ENCODE measurements at places on chromosomes 12 and 14.

- peaks cover 5% of the 10 kb centered on the region for H3K4me1 ChIP-seq
- H3K27me3 ChIP-seq = no peaks in the 10 kb centered on the region
- no peaks in the 10 kb centered on the region for H3K36me3 ChIP-seq
- DNase-seq = peak; percentile 57
- H3K27ac ChIP-seq = no peak overlapping the region
Observed at GRCh38 chr12:108858311-108859074, 1.1 kb upstream of the SSH1 start.

- H3K27ac ChIP-seq = no peak overlapping the region
- DNase-seq = no peak
- no peak overlapping the region for H3K4me3 ChIP-seq
- no peaks in the 10 kb centered on the region for H3K36me3 ChIP-seq
- H3K4me1 ChIP-seq = no peaks in the 10 kb centered on the region
Observed at GRCh38 chr12:49364989-49365388, 2.3 kb upstream of the SPATS2 start.

GRCh38 chr12:83690465-83690864 lies 1003.8 kb downstream of the TMTC2 start:
- H3K27me3 ChIP-seq = no peaks in the 10 kb centered on the region
- H3K36me3 ChIP-seq = no peaks in the 10 kb centered on the region
- H3K4me1 ChIP-seq = no peaks in the 10 kb centered on the region

DNA sequence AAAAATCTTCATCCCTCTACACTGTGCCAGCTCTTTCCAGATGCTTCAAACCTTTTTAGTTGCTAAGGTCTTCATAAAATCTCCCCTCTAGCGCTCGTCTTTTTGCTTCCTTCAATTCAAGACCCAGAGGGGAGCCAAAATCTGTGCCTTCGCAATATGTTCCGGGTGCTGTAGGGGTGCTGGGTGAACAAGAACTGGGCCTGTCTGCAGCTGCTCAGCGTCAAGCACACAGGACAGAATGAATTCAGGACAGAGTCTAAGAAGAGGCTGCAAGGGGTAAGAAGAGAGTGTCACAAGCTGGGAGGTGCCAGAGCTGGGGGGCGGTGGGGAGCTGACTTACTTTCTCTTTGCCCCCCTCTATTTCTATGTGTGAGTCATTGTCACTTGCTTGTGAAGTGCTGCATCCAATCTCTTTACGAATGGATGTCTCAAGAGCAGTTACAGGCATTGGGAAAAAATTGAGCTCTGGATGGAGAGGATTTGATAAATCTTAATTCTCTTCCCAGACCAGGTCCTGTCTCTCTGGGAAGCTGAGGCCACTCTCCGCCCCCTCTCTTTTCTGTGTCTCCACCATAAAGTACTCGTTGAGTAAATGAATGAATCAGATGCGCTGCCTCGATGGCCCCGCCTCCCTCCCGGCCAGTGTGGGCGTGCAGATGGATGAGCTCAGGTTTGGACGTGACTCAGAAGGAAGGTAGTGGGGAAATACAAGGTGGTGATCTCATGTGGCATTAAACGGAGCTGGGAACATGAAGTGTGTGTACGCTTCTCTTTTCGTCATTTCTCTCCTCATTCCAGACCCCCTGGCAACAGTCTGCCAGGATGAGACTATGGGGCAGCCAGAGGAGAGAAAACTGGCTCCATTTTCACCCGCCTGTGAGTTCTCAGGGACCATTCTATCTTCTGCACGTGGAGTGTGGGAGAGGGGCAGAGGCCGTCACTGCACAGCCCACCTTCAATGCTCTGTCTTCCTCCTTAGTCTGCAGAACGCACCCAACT lies 91.3 kb downstream of the TSPAN9 start:
- no peak overlapping the region for H3K4me3 ChIP-seq
- H3K36me3 ChIP-seq = no peaks in the 10 kb centered on the region
- H3K27ac ChIP-seq = no peak overlapping the region
- peak; percentile 76 for DNase-seq
- H3K4me1 ChIP-seq = peaks cover 24% of the 10 kb centered on the region

GRCh38 chr14:29503903-29504302 lies 423.7 kb downstream of the PRKD1 start:
- no peaks in the 10 kb centered on the region for H3K4me1 ChIP-seq
- no peak overlapping the region for H3K27ac ChIP-seq
- no peaks in the 10 kb centered on the region for H3K36me3 ChIP-seq
- no peaks in the 10 kb centered on the region for H3K27me3 ChIP-seq
- H3K4me3 ChIP-seq = no peak overlapping the region

GRCh38 chr14:32597771-32598170 lies 268.7 kb downstream of the AKAP6 start:
- no peak overlapping the region for H3K27ac ChIP-seq
- DNase-seq = no peak
- no peaks in the 10 kb centered on the region for H3K36me3 ChIP-seq
- H3K27me3 ChIP-seq = no peaks in the 10 kb centered on the region
- no peaks in the 10 kb centered on the region for H3K4me1 ChIP-seq

DNA sequence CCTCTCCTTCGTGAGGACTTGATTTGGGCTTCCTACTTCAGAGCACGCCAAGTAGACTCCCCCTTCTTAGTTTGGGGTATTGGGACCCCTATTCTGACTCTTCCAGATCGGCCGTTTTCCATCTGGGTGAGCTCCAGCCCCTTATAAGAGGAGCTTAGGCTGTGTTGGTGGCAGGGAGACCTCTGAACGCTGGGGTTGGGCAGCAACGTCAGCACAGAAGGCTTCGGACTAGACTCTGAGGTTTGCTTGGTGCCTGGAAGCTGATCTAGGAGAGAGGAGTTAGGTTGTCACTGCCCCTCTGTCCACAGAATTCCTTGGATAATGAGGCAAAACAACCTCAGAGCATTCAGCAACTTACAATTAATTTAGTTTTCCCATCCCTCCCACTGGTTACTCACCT lies 99.2 kb upstream of the RTL1 start:
- H3K4me3 ChIP-seq = no peak overlapping the region
- DNase-seq = no peak
- no peaks in the 10 kb centered on the region for H3K4me1 ChIP-seq
- no peaks in the 10 kb centered on the region for H3K27me3 ChIP-seq

DNA sequence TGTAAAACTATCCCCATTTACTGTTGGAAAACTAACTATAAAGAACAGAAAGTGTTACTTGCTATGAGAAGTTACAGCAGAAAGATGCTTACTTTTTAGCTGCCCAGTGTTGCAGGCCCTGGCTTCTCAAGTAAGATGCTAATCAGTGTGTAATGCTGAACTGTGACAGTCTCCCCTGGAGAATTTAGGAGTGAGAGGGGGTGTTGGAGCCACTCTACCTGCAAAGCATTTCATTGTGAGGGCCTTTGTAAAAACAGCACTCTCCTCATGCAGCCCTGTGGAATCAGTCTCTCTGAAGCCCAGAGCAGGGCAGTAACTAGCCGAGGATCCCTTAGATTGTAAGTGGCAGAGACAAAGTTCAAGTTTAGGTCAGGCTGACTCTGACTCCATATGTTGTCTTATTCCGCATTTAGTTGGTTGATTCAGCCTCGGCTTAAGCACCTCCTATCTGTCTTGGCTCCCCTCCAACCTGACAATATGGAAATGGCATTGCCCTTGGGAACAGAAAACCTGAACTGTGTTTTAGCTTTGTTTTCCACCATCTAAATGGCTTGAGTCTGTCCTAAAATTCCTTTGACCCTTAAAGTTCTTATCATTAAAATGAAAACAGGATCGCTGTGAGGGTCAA lies 141.3 kb downstream of the PRKCH start:
- no peak overlapping the region for H3K4me3 ChIP-seq
- H3K27ac ChIP-seq = no peak overlapping the region
- H3K4me1 ChIP-seq = peaks cover 6% of the 10 kb centered on the region
- no peak for DNase-seq
- no peaks in the 10 kb centered on the region for H3K27me3 ChIP-seq
- no peaks in the 10 kb centered on the region for H3K36me3 ChIP-seq

- no peaks in the 10 kb centered on the region for H3K36me3 ChIP-seq
- no peaks in the 10 kb centered on the region for H3K4me1 ChIP-seq
- DNase-seq = no peak
- H3K27me3 ChIP-seq = no peaks in the 10 kb centered on the region
- H3K27ac ChIP-seq = no peak overlapping the region
Observed at GRCh38 chr14:32825058-32825457, 113.6 kb upstream of the NPAS3 start.

DNA sequence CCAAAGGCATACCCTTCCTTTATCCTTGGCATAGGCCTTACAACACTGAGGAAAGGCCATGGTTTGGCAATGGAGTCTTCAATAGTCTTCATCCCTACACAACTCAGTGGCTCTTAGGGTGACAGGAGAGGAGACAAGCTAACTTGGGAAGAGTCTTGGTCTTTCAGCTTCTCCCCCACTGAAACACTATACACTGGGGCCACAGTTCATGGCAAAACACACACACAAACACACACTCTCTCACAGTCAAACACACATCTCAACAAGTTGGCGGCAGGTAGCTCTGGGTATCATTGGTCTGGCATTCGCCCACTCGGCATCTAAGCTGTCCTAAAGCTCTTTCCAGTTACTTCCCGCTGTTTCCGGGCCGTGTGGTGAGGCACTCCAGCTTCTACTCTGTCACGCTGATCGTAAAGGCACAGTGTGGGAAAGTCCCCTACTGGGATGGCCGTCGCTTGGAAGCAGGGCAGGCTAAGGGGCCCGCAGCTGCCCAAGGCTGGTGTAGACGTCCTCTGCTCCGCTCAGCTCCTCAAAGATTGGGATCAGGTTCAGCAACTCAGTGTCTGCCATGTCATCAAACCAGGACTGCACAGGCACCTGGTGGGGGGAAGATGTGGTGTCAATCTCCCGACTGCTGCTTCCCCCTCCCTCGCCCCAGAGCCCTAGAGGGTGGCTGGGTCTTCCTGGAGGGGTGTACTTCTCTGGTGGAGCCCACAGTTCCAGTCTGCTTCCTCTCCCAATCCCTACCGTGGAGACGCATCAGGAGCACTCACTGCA lies 4.8 kb upstream of the AVIL start:
- DNase-seq = no peak
- no peak overlapping the region for H3K27ac ChIP-seq
- no peak overlapping the region for H3K4me3 ChIP-seq
- peaks cover 30% of the 10 kb centered on the region for H3K36me3 ChIP-seq

- H3K4me1 ChIP-seq = peaks cover 3% of the 10 kb centered on the region
- H3K27me3 ChIP-seq = no peaks in the 10 kb centered on the region
- H3K36me3 ChIP-seq = no peaks in the 10 kb centered on the region
- DNase-seq = peak; percentile 64
Observed at GRCh38 chr14:23379366-23380196, 2.7 kb downstream of the CMTM5 start.

DNA sequence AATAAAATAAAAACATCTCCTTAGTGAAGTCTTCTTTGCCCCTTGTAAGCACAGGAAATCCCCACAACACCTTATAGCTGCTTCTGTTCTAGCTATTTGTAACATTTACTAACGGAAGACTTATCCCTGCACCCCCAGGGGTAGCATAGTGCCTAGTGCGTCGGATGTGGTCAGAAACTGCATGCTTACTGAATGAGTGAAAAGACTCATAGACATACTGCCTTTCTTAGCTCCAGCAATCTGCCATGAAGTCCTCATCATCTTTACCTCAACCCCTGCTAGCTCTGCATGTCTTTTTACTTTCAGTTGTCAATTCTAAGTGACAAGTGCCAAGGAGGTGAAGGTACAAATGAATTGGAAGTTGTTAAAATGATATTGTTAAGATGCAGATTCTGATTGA lies 12.9 kb downstream of the RIOX1 start:
- H3K4me1 ChIP-seq = no peaks in the 10 kb centered on the region
- no peaks in the 10 kb centered on the region for H3K36me3 ChIP-seq
- no peak for DNase-seq
- no peaks in the 10 kb centered on the region for H3K27me3 ChIP-seq
- no peak overlapping the region for H3K4me3 ChIP-seq
- no peak overlapping the region for H3K27ac ChIP-seq

DNA sequence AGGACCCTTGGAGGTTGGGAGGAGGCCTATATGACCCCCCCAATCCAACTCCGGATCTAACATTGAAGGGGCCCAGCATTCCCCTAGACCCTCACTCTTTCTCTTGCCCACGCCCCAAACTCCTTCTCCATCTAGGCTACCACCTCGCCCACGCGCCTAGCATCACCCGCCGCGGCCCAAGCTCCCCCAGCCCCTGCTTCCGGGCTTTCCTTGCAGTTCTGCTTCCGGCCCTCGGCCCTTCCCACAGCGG lies 445 bp downstream of the CERS5 start:
- peak overlapping the region; percentile 97 for H3K4me3 ChIP-seq
- peak overlapping the region; percentile 76 for H3K27ac ChIP-seq
- H3K36me3 ChIP-seq = no peaks in the 10 kb centered on the region
- H3K27me3 ChIP-seq = no peaks in the 10 kb centered on the region
- no peaks in the 10 kb centered on the region for H3K4me1 ChIP-seq
- DNase-seq = no peak

- no peak overlapping the region for H3K4me3 ChIP-seq
- H3K27ac ChIP-seq = no peak overlapping the region
- DNase-seq = no peak
- H3K36me3 ChIP-seq = no peaks in the 10 kb centered on the region
Observed at GRCh38 chr12:57309420-57309819, 58.4 kb upstream of the STAC3 start.

DNA sequence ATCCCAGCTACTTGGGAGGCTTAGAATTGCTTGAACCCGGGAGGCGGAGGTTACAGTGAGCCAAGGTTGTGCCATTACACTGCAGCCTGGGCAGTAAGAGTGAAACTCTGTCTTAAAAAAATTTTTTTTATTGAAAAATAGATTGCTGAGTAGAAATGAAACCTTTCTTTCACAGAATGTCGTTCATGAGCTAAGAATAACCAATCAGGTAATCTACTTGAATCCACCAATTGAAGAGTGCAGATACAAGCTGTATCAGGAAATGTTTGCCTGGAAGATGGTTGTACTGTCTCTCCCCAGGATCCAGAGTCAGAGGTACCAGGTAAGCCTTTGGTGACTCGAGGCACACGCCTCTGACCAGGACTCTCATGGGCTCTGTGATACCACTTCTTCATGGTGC lies 27.0 kb downstream of the DYNC1H1 start:
- H3K4me3 ChIP-seq = no peak overlapping the region
- H3K36me3 ChIP-seq = peaks cover 39% of the 10 kb centered on the region
- H3K27me3 ChIP-seq = no peaks in the 10 kb centered on the region
- H3K4me1 ChIP-seq = no peaks in the 10 kb centered on the region
- no peak for DNase-seq
- H3K27ac ChIP-seq = no peak overlapping the region

DNA sequence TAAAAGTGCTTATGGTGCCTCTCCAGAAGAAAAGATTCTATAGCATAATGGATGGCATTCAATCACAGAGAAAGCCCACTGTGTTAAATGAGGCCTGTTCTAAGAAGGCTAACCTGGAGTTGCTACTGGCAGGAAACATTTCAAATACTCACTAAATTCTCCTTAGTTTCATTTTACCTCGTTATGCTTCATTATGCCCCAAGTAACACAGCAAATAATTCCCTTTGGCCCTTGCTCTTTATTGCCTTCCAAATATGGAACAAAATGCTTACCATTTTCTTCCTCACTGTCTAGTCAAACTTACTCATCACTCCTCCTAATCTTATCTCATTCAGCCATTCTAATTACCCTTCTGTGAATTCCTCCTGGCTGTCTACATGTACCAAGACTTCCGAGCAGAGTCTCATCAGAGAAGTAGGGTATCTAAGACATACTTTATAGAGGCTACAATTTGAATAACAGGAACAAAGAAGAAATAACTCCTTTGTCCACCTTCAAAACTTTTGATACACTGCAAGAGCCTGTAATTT lies 292.1 kb upstream of the CLEC14A start:
- no peak overlapping the region for H3K4me3 ChIP-seq
- no peaks in the 10 kb centered on the region for H3K4me1 ChIP-seq
- no peaks in the 10 kb centered on the region for H3K27me3 ChIP-seq
- H3K27ac ChIP-seq = no peak overlapping the region
- no peaks in the 10 kb centered on the region for H3K36me3 ChIP-seq
- DNase-seq = no peak

All from mesendoderm (in vitro differentiated cells).